LoVo (cell line): ENCODE measurements at places on chromosomes 1 and 21.

GRCh38 chr1:11037740-11038182 lies 9.3 kb downstream of the MASP2 start:
- DNase-seq, result peak; percentile 86

- no peak for DNase-seq
These were observed 16.0 kb downstream of the ELK4 start for GRCh38 chr1:205615789-205616188.

DNA sequence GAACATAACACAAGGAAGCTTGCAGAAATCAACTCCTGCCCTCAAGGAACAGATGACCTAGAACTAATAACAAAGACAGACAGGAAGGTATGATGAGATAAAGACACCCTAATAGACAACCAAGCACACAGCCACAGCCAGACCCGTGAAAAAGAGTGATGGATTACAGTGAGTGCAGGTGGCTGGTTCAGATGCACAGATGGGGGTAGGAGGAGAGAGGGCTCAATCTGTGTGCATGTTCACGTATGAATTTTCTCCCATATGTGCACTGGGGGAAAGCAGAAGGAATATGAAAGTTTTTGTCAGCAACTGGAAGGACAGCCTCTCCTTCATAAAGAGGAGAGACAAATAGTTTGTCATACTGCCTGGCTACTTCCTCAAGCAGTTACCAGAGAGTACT lies 367.1 kb downstream of the PBX1 start:
- DNase-seq, result no peak

GRCh38 chr21:16437586-16437985 lies 707.8 kb downstream of the USP25 start:
- no peak for DNase-seq

- no peak for DNase-seq
These were observed 4.7 kb downstream of the SHISA4 start for GRCh38 chr1:201893431-201893830.

- DNase-seq, result no peak
These were observed at the start of gene NGF for GRCh38 chr1:115337633-115338456. Gene NGF, minus strand, starts transcription at chr1:115338249. Its CDS starts 51,454 bp downstream, at chr1:115286795.

DNA sequence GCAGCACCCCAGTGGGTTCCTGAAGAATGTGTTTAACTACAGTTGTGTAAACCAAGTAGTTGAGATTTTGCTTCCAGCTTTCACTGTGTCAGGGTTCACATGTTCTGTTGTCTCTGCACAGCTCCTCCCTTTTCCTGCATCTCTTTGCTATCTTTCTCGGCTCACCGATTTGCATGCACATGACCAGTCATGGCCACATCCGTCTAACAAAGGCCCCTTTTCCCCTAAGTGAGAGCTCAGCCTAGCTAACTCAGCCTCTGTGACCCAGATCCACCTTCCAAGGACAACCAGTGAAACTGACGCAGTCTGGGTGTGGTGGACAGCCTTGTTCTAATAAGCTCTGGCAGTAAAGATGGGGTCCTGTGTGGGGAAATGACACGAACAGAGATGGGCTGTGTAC lies 101.1 kb downstream of the ZP4 start:
- DNase-seq, result no peak

DNA sequence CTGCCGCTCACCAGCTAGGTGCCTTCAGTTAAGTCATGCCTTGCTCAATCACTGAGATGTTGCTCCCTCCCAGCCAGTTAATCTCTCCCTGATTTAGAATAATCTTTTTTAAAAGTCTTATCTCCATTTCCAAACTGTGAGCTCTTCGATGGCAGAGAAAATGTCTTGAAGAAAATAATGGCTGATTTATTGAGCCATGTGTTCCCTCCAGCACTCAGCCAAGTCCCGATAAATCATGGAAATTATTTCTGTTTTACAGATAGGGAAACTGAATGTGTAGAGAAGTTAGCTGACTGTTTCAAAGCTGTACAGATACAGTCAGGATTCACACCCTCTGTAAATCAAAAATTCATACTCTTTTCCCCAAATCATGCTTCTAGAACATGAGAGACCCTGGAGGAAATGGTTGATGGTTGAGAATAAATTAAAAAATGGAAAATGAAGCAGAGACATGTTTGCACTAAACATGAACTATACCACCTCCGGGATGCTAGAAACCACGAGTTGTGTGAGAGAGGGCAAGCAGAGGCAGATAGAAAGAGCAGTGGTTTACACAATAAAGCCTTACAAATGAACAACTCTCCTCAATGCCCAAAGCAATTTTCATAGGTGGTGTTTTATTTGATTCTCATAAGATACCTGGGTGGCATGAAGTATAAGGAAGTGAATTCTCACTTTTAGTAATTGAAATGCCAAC lies 376.4 kb downstream of the PLPP3 start:
- DNase-seq, result no peak

GRCh38 chr21:34154878-34155277 lies 81.5 kb downstream of the MRPS6 start:
- DNase-seq, result no peak

GRCh38 chr1:208061632-208062031 lies 150.7 kb upstream of the CD34 start:
- DNase-seq, result no peak

DNA sequence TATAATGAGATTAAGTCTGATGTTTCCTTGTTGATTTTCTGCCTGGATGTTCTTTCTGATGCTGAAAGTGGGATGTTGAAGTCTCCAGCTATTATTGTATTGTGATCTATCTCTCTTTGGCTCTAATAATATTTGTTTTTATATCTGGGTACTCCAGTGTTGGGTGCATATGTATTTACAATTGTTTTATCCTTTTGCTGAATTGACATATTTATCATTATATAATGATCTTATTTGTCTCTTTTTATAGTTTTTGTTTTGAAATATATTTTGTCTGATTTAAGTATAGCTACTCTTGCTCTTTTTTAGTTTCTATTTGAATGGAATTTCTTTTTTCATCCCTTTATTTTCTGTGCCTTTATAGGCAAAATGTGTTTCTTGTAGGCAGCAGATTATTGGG lies 522.2 kb upstream of the NEGR1 start:
- DNase-seq, result no peak

- no peak for DNase-seq
These were observed 43.4 kb upstream of the COL6A2 start for GRCh38 chr21:46054451-46054881.

DNA sequence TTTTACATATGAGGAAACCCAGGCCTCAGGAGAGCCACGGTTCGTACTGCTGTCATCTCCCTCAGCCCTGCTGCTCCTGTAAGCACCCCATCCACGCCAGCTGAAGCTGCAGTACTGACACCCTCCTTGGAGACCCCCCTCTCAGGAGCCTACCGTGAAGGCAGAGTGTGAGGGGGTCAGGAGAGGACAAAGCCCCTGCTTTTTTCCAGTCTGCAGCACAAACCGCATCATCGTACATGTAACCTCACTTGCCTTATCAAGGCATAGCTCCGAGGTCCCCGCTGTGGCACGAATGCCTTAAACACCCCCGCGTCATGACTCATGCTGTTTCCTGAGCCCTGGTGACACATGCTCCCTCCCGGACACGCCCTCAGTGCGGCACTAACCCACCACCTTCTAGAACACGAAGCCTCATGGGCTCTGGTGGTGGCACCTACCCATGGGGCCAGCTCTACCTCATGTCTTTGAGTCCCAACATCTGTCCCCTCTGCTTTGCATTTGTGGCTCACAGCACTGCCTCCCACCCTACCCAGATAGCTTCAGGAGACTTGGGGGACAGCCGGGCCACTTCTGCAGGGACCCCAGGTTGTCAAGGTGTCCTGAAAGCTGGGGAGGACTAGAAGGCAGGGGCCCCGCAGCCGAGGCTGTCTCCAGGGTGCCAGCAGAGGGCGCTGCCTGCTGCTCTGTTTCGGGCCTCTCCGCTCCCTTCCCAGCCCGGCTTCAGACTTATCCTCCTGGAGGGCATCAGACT lies 4.9 kb downstream of the SH3BGRL3 start:
- peak; percentile 80 for DNase-seq

DNA sequence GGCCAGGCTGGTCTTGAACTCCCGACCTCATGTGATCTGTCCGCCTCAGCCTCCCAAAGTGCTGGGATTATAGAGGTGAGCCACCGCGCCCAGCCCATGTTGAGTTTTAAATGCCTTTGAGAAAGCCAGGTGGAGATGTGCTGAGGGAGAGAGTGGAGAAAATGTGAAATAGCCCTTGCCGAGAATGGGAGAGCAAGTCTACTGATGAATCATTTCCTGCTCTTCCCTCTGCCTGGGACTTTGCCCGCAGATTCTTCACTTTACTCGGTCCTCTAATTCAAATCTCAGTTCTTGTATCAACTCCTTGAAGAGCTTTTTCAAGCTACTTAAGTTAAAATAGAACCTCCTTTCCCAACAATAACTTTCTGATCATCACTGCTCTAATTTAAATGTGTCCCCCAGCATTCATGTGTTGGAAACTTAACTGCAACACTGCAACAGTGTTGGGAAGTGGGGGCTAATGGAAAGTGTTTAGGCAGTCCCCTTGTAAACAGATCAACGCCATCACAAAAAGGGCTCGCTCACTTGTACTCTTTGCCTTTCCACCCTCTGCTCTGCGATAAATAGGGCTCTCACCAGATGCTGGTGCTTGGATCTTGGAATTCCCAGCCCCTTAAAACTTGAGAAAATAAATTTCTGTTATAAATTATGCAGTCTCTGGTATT lies 27.8 kb downstream of the OSBPL9 start:
- peak; percentile 69 for DNase-seq

DNA sequence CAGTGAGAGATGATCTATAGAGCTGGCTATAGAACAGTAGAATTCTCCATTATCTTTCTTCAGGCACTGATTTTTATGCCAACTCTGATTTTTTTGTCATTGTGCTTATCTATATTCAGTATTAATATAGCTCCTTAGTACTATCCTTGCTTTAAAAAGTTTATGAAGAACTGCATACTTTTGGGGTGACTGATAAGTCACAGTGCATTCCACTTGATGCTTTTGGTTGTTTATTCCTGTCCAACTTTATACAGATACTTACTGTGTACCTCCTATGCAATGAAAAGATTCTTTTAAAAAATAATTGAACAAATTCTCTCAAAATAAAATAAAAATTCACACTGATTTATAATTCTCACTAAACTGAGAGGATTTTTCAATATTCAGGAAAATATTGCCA lies 71.6 kb downstream of the COL24A1 start:
- no peak for DNase-seq

GRCh38 chr1:214413315-214413714 lies 132.4 kb downstream of the SMYD2 start:
- no peak for DNase-seq

- no peak for DNase-seq
These were observed 3.0 kb upstream of the SMYD2 start for GRCh38 chr1:214277704-214278635.

GRCh38 chr1:115170961-115171392 lies 81.7 kb upstream of the TSPAN2 start:
- DNase-seq, result no peak

GRCh38 chr1:32438136-32438535 lies 26.7 kb upstream of the ZBTB8B start:
- no peak for DNase-seq

DNA sequence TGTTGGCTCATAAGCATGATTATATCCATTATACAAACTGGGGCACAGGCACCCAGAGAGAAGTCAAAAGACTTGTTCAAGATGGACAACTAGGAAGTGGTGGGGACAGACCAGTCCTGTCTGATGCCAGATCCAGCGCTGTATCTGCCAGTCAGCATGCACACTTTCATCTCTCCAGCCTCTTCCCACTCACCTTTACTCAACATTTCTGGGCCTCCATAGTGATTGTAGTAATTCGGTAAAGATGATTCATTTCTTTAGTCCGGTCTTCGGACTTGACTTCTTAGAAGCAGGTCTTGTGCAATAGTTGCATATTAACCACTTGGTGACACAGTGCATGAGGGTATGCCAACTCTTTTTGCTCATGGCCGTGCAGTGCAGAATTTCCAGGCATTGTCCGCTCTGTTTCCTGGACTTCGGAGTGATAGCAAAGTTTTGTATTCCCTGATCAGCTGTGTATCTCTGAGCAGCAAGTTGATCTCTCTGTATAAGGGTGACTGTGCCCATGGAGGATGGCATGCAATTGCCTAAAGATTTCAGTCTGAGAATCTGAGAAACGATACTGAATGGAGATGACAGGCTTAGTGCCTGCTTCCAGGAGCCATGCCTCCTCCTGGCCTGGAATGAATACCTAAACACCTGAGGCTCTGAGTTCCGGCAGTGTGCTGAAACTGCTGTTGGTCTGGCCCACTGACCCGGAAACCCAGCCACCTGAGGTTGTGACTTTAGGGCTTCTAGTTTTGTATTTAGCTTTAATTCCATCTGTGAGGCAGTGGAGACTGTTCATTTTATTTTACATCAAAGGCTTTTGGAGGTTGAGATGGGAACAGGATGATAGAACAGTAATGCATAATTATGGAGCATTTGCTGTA lies 39.0 kb downstream of the GALNT2 start:
- peak; percentile 59 for DNase-seq

DNA sequence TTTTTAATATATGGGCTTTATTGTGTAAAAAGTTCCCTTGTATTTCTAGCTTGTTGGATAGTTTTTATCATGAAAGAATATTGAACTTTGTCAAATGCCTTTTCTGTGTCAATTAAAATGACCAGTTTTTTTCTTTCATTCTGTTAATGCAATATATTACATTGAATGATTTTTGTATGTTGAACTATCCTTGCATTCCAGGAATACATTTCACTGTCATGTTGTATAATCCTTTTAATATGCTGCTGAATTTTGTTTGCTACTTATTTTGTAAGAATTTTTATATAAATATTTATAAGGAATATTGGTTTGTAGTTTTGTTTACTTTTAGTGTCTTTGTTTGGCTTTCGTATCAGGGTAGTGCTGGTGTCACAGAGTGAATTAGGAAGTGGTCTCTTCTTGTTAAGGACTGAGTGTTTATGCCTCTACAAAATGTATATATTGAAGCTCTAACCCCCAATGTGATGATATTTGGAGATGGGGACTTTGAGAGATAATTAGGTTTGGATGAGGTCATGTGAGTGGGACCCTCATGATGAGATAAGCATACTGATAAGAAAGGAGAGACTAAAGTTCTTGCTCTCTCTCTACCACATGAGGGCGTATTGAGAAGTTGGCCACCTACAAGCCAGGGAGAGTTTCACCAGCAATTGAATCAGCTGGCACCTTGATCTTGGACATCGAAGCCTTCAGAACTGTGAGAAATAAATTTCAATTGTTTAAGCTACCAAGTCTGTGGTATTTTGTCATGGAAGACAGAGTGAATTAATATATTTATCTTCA lies 12.0 kb upstream of the SLAMF6 start:
- DNase-seq, result no peak

GRCh38 chr1:67575861-67576260 lies 109.1 kb upstream of the GADD45A start:
- no peak for DNase-seq

GRCh38 chr1:183931646-183932271 lies 105.8 kb downstream of the COLGALT2 start:
- DNase-seq, result no peak

- no peak for DNase-seq
These were observed 3.1 kb upstream of the DOCK7 start for GRCh38 chr1:62691062-62691844.
